ENCODE measurements at places on chromosomes 5 and 9. TPM values are rescaled to one million over a fixed set of nuclear protein-coding genes. Genes with fewer than 3 reads are reported as not detected.

DNA sequence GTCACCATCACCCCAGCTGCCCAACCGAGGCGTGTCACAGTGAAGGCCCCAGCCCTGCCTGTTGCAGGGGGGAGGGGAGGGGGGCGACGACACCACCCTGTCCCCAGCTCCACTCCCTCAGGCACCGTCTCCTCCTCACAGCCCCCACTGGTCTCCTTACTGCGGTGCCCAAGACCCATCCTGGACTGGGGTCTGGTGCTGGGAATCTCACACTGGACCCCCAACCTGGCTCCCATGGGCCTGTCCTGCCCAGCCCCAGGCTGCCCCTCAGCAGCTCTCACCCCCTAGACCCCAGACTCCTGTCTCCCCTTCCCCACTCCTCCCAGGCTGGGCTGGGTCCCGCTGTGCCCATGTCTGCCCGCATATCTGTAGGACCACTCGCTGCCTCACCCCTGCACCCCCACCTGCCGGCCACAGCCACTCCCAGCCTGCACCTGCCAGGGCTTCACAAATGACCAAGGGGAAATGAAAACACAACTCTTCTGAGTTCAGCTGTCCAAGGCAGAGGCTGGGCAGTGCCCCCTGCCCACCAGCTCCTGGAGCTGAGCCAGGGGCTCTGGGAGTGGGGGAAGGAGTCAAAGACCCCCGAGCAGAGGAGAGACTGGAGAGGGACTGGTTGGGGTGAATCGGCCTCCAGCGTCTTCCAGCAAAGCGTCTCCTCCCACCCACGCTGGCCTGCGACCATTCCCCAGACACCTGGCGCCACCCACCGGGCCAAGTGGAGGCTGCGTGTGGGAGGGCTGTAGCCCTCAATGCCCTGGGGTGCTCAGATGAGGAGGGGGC is 32.6 kb upstream of the EGFL7 start:
- no peak for DNase-seq

- no peak for DNase-seq
These were observed 483 bp downstream of the G3BP1 start for GRCh38 chr5:151772029-151772845.

SPATA31C1 gene
- polyA plus RNA-seq, result 0.08 TPM

- DNase-seq, result no peak
These were observed 39.9 kb downstream of the WDR36 start for GRCh38 chr5:111132076-111132475.

- DNase-seq, result no peak
These were observed 93.2 kb downstream of the GLIS3 start for GRCh38 chr9:4206718-4207117.

DNA sequence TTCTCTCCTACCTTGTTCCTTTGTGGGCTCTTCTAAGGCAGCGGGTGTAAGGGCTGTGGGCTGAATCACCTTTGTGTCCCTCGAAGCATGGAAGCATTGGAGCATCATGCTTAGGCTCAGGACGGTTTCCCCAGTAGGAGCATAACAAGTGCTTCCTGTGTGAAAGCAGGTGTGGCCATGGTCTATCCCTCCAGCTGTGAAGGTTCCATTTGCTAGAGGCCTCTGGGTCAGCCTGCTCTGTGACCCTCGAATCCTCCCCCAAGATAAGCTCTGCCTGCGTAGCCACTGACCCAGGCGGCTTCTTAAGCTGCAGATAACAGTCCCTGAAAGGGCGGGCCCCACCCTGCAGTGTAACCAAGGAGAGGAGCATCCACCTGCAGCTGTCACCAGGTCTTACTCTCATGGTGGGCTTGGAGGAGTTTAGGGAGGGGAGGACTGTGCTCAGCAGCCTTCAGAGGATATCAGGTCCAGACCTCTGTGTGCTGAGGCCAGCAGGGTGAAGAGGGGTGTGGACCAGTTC is 8.4 kb upstream of the NDST1 start:
- DNase-seq, result no peak

GRIA1 gene
- 1.0 TPM for polyA plus RNA-seq

ST6GALNAC4 gene
- 48.9 TPM for polyA plus RNA-seq

DNA sequence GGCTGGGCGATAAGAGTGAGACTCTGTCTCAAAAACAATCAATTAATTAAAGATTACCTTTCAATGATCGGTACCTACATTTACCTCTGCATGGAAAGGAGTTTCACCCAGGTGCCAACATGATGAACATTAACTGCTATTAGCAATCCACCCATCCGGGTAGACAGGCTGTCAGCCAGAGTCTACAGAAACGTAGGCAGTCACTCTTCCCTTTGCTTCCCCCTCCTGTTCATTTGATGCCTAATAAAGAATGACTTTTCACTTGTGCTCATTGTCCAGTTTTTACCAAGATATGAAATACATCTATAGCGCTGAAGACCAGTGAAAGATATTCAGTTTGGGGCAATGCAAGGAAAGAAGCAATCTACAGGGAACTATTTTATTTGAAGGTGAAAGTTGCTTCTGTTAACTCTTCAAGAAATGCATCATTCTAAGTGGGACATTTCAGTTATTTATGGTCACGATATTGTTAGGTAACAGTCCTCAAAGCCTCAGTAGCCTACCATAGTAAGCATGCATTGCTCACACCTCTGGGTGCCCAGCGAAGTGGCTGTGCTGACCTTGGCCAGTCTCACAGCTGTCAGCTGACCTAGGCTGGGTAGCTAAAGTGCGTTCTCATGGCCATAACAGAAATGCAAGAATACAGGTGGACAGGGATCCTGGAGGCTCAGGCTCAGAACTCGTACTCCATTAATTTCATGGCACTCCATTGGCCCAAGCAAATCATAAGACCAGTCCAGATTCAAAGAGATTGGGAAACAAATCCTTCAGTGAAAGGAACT is 87.2 kb upstream of the DMRT1 start:
- no peak for DNase-seq

HAVCR2 gene
- polyA plus RNA-seq, result 2.1 TPM

- DNase-seq, result no peak
These were observed 103.8 kb downstream of the PRR16 start for GRCh38 chr5:120567921-120568320.

- DNase-seq, result no peak
These were observed 39.0 kb upstream of the OSMR start for GRCh38 chr5:38806775-38807258.

- DNase-seq, result no peak
These were observed 201.8 kb upstream of the ZNF608 start for GRCh38 chr5:124948062-124948753.

GRCh38 chr5:142777099-142777498 is 6.9 kb downstream of the ARHGAP26 start:
- no peak for DNase-seq

DNA sequence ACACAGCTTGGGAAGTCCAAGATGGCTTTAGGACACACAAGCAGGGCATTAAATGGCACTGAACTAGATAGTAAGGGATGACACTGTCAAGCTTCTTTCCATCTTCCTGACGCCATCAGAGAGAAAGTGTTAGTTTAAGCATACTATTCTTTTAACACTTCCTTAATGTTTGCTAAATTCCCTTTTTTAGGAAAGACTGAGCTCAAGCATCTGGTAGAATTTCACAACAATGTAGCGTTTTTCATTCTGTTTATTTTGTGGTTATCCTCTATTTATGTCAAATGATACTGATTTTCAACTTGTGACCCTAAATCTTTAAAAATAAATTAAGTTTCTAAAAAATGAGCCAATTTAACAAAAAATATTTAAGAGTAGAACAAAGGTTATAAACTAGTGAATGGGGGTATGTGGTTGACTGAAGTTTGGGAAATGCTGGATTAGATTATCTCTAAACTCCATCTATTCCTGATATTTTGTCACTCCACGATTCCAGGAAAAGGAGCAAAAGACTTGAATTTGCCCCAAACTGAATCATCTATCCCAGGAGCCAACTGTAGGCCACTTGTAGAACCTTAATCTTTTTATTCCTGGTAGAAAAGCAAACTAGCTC is 147.4 kb upstream of the KLF9 start:
- DNase-seq, result no peak

C5orf52 gene
- polyA plus RNA-seq, result not detected

GRCh38 chr5:21689587-21689986 is 1163.6 kb downstream of the CDH12 start:
- no peak for DNase-seq

DNA sequence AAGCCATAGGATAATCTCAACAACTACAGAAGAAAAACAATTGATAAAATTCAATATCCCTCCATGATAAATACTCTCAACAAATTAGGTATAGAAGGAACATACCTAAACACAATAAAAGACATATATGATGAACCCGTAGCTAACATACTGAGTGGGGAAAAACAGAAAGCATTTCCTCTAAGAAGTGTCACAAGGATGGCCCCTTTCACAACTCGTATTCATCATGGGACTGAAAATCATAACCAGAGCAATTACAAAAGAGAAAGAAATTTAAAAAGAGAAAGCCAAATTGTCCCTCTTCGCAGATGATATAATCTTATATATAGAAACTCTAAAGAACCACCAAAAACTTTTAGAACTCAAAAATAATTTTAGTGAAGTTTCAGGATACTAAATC is 146.3 kb upstream of the RGMB start:
- no peak for DNase-seq

DNA sequence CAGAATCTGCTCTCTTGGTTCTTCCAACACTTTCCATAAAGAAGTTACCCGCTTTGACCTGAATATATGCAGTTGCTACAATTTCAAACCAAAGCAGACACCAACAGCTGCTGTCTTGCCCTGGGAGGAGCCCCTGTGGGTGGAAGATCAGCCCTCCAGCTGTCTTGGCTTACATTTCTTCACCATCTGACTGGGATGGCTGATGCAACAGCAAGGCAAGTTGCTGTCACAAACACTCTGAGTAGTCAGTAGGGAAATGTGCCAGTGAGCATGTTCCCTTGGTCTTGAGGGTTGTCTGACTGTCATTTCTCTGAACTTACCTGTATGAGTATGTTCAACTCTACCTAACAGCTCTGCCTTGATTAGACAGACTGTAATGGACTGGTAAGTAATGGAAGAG is 152.9 kb downstream of the SGCD start:
- DNase-seq, result no peak

- no peak for DNase-seq
These were observed 13.8 kb downstream of the MACIR start for GRCh38 chr5:103272377-103272776.

GRCh38 chr5:131206772-131207171 is 36.0 kb downstream of the LYRM7 start:
- no peak for DNase-seq

DNA sequence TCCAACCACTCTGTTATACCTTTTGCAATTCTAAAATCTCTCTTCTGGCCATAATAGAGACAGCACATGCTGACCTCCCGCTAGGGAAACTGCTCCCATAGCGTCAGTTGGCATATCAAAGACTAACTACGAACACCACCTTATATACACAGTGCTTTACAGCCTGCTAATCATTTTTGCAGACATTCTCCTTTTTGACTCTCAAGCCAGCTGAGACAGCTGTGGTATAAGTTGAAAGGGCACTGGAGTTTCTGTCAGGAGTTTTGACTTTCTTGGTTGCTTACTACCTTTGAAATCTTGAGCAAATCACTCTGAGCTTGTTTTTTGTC is 160.2 kb upstream of the TBCA start:
- DNase-seq, result no peak

- no peak for DNase-seq
These were observed 64.7 kb downstream of the MRPL36 start for GRCh38 chr5:1734908-1735289.

DNA sequence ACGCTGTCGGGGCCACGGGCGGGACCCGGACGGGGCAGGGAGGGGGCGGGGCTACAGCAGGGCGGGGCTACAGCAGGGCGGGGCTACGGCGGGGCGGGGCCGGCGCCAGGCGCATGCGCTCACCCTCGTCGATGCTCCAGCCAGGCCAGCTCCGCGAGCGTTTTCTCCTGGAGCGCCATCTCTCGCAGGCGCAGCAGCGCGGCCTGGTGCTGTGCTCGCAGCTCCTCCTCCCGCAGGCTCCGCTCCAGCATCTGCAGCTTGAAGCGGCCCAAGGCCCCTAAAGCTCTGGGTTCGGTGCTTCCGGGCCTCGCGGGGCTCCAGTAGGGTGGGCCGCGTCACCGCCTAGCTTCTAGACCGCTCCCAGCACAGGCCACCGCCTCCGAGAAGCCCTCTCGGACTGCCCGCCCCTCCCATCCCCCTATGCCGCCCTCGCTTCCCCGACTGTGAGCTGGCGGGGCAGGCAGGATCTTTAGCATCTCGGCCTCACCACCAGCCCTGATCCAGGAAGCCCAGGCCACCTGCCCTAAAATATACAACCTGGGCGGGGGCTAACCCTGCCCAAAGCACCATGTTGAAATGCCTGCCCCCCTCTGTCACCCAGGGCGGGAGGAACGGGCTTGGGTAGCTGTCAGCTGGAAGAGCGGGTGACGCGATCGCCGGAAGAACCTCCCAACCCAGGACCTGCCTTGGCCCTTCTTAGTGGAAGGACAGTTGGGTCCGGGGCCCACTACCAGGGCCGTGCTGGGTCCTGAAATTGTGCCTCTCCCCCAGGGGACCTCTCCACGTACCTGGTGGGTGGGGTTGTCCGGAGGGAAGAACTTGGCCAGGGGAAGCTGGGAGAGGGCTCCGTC is 21.9 kb upstream of the QSOX2 start:
- DNase-seq, result peak; percentile 64

- DNase-seq, result no peak
These were observed 394.8 kb downstream of the NR2F1-AS1 start for GRCh38 chr5:93186076-93186682.

CCDC152 gene
- 3.6 TPM for polyA plus RNA-seq

- DNase-seq, result peak; percentile 92
These were observed at the start of gene AGGF1 for GRCh38 chr5:77030097-77031071. Gene AGGF1, plus strand, starts transcription at chr5:77030404. Its CDS starts 363 bp downstream, at chr5:77030767.

Measured in forelimb muscle (tissue), 1 donor.